Progenitor cell of endocrine pancreas (in vitro differentiated cells): ENCODE measurements at places on chromosomes 6 and 20.

GRCh38 chr6:119022796-119023195 is 55.7 kb downstream of the FAM184A start:
- DNase-seq: no peak

- no peak for DNase-seq
These were observed 12.4 kb upstream of the KIAA1755 start for GRCh38 chr20:38272961-38273360.

DNA sequence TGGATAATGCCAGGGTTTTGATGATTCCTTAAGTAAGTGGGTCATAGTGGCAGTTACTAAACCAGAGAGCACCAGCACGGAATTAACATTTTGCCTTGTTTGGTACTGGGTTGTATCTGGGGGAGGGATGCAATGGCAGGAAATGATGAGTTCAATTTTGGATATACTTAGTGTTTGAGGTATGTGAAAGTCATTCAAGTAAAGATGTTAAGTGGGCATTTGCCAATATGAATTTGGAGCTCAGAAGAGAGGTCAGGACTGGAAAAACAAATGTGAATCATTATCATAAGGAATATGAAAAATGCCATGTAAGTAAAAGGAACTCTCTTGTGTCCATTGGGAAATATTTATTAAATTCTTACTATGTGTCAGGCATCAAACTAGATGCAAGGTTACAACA is 6.2 kb downstream of the PXT1 start:
- DNase-seq: no peak

DNA sequence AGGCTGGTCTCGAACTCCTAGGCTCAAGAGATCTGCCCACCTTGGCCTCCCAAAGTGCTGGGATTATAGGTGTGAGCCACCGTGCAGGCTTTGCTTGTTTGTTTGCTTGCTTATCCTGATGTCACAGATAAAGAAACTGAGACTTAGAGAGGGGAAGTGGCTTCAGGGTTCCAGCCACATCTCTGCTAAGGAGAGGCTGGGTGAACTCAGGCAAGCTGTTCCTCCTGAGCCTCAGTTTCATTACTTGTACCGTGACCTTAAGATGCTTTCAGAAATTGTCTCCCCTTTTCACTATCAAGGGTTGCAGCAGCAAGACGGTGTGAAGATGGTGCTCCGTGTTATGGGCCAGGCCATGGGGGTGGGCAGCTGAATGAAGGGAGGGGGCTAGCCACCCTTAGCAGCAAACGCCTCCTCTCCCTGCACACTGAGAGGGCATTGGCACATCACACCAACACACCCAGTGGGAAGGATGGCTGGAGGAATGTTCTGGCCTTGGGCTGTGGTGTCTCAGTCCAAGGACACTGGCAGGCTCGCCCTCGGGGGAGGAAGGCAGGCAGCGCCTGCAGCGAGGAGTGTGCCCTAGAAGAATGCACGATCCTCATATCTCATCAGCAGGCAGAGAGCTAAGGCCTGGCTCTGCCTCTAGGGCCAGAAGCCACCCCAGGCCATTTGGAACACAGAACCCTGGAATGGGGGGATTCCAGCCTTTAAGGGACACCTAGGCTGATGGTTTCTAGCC is 48.2 kb upstream of the TLDC2 start:
- no peak for DNase-seq

DNA sequence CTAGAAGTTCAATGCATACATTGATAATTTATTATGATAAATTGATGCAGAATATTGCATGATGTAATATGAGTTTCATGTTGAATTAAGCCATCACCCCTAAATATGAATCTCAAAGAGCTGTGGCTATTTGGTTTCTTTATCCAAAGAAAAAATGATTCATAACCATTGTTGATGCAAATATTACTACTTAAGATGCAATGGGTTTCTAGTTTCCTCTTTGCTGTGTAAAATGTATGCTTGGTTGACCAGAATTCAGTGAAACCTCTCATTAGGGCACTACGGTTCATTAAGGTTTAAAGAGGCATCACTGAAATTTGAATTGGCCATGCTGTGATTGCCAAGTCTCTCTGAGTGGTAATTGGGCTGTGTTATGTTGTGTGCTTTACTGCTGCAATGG is 492.5 kb upstream of the FLRT3 start:
- DNase-seq: no peak

GRCh38 chr6:3233904-3234303 is 6.5 kb upstream of the TUBB2B start:
- DNase-seq: no peak

- no peak for DNase-seq
These were observed 133.4 kb downstream of the RFPL4B start for GRCh38 chr6:112480553-112480952.

- no peak for DNase-seq
These were observed 1274.9 kb upstream of the GJE1 start for GRCh38 chr6:140857739-140858380.

GRCh38 chr20:14375416-14375985 is 38.1 kb upstream of the FLRT3 start:
- DNase-seq: no peak

- no peak for DNase-seq
These were observed 48.3 kb upstream of the PROKR2 start for GRCh38 chr20:5364997-5365597.

GRCh38 chr6:16405375-16405774 is 167.0 kb downstream of the GMPR start:
- DNase-seq: no peak

DNA sequence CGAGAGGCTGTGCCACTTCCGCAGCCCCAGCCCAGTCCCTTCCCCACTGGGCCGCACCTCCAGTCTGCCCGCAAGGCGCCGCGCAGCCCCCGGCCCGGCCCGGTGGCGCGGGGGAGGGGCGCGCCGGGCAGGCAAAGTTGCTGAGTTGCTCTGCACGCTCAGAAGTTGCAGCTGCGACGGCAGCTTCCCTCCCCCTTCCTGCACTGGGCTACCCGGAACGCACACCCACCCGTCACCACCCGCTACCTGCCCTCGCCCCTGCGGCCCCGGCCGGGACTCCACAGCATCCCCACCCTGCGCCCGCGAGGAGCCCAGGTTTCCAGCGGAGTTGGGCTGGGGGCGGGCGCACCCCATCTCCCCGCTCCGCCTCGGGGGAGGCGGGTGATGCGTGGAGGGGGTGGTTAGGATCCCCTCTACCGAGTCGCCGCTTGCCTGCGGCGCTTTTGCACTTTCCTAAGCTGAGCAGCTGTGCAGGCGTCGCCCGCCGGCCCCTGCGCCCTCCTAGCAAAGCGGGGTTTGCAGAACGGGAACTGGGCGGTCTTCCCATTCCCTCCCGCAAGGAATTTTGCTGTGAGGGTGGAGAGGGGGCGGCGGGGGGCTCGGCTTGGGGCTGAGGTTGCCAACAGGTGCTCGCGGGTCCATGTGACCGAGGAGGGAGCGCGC is 55.9 kb upstream of the RREB1 start:
- DNase-seq: peak; percentile 55

GRCh38 chr6:43952746-43953145 is 174.5 kb downstream of the MRPL14 start:
- DNase-seq: no peak

- no peak for DNase-seq
These were observed 22.5 kb downstream of the FGD2 start for GRCh38 chr6:37027811-37028469.

- no peak for DNase-seq
These were observed 3.9 kb downstream of the PRDM1 start for GRCh38 chr6:106090001-106090400.

DNA sequence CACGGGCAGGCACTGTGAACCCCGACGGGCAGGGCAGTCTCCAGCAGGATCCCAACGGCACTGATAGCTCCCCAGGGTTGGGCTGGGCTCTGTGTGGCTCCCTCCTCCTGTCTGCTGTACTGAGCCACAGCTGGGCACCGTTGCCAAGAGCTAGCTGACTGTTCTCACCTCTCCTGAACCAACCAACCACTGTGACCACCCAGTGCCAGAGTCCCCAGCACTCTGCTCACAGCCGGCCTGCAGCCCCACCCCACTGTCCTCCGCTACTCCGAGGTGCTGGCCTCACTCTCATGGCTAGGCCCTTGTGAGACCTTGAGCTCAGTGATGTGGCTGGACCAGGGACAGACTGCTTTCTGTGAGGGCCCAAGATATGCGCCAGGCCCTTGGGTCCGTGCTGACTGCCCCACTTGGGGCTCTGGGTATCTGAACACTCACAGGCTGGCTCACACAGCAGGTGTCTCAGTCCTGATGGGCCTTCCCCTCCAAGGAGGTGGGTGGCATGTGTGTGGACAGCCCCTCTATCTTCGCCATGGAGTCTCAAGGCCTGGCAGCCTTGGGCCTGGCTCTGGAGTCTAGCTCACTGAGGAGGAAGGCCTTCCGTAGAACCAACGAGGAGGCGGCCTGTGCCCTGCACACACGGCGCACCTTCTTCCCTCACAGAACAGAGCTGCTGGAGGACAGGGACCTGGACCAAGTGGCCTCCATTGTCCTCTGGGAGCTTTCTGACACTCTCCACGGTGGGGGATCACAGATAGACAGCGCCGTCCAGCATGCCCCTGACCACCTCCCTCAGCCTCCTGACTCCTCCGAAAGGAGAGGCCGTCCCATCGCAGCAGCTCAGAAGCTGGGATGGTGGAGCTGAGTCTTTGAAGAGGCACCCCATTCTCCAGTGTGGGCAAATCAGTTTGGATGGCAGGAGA is 53.5 kb downstream of the TCP11 start:
- no peak for DNase-seq

DNA sequence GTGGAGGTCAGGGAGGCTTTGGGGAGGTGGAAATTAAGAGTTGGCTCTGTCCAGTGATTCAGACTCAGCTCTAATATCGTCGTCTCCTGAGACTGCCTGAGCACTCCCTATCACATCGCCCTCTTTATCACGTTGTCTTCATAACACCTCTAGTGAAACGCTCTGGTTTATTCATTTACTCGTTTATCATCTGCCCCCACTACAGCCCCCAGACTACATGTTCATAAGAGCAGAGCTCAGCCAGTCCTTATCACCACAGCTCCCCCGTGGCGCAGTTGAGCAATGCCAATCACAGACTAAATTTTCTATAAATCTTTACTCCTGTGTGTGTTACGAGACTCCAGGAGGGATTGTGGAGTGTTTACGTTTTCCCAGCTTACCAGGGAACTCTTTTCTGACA is 316.2 kb downstream of the ADGRB3 start:
- no peak for DNase-seq

GRCh38 chr20:62788607-62789006 is 7.7 kb upstream of the MRGBP start:
- no peak for DNase-seq

GRCh38 chr6:28789553-28790083 is 134.2 kb downstream of the TRIM27 start:
- DNase-seq: no peak

- DNase-seq: no peak
These were observed 658 bp downstream of the HTR1B start for GRCh38 chr6:77462359-77463307.

DNA sequence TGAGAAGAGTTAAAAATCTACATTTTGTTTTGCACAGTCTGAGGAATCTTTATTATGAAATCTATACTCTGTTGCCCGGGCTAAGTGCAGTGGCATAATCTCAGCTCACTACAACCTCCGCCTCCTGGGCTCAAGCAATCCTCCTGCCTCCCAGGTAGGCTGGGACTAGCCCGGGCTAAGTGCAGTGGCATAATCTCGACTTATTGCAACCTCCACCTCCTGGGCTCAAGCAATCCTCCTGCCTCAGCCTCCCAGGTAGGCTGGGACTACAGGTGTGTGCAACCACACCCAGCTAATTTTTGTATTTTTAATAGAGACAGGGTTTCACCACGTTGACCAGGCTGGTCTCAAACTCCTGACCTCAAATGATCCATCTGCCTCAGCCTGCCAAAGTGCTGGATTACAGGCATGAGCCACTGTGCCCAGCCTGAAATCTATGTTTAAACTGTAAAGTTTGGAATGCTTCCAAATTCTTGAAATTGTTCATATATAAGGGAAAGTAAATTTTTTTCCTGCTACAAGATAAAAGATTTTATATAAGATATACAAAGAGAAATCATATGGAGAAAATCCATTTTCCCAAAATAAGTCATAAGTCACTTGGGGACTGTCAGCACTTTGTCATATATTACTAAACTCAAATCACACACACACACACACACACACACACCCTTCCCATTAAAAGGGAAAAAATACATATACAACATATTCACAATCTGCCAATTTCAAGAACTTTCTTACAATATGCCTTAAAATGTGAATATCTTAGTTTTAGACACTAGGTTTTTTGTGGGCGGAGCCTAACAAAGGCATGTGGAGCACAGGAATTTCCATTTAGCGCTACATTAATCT is 19.4 kb downstream of the PTPRK start:
- no peak for DNase-seq

DNA sequence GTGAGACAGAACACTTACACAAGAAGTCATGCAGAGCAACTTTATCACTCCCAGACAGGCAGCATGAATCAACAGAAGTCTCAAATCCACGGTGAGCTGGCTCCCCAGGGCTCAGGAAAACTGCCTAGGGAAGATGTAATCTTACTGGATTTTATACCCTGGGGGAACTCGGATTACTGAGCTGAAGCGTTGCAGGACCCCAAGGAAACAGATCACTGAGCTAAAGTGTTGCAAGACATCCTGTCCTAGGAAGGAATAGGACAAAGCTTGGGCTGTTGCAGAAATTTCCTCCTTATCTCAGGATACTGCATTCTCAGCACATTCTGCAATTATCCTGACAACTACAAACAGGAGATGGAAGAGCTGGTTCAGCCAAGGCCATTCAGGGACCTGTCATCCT is 224.8 kb downstream of the TFAP2A start:
- DNase-seq: no peak

DNA sequence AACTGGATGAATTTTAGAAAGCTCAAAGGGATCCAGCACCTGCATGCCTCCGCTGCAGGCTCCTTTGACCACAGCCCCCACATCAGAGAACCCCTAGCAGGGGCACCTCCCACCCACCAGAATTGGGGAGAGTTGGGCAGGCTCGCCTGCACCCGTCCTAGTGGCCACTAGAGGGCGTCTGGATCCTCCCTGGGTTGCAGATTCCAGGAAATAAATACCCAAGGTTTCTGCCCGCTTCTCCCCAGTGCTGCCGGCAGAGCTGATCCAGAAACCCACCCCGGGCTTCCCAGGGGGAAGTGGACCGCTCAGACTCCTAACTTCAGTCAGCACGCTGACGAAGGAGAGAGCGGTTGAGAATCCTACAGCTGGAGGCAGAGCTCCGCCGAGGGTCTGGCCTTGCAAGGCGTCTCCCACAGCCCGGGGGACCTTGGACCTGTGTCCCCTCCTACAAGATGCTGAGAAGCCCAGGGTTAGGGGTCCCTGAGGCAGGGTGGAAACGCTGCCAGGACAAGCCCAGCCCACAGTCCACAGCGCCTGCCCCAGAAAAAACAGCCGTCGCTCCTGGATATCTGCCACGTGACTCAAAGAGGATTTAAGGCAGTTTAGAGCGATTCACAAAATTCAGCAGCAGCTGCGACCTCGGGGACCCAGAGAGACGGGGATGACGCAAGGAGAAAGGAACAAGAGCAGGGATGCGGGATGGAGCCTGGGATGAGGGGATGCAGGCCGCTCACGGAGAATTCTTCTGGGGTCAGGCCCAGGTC is 32.6 kb upstream of the PHACTR3 start:
- DNase-seq: peak; percentile 75

DNA sequence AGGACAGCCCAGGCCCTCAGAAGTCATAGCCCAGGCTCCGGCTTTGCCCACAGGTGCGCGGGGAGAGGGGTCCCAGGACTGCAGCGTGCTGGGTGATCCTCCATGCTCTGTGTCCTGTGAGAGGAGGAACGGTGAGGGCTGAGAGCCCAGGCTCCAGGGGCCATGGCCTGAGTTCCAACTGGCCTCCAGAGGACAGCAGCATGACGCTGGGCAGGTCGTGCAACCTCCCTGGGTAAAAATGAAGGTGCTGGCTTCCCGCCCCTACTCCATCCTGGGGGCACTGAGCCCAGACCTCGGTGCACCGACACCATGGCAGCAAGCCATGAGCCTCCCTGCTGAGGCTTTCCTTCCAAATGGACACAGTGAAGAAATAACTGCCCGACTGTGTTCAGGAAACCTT is 305.4 kb downstream of the TAF4 start:
- no peak for DNase-seq
